ENCODE measurements at places on chromosomes 11 and 22.

DNA sequence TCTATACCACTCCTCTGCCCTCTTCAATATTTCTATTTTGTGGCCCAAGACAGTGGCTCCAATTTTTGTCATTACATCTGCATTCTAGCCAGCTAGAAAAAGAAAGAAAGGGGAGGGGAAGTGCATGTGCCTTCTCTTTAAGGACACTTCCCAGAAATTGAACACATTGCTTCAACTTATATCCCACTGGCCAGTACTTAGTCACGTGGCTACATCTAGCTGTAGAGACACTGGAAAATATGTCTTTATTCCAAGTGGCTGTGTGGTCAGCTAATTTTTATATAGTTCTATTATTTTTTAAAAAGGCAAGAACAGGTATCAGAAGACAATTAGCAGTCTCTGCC is 200.4 kb downstream of the SNX19 start:
- no peak for DNase-seq

DNA sequence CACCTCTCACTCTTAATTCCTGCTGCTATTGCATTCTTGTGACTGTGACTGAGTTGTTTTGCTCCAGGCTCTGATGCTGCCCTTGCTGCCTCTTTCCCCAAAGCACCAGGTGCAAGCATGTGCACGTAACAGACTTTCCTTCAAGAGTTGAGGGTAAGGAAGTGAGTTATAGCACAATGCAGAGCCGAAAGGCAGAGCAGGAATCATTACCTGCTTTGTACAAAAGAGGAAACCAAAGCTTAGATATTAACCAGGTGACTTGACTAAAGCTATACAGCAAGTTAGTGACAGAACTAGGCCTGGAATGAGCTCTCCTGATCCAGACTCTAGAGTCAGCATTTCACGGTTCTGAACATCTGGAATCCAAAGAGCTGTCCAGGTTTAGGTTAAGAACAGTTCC is 33.6 kb downstream of the NEU3 start:
- no peak for DNase-seq

GRCh38 chr11:45647786-45648185 is 17.6 kb downstream of the CHST1 start:
- no peak for DNase-seq

GRCh38 chr11:123645286-123645975 is 9.0 kb downstream of the SCN3B start:
- no peak for DNase-seq

GRCh38 chr11:112023104-112023503 is 2.1 kb upstream of the DLAT start:
- no peak for DNase-seq

DNA sequence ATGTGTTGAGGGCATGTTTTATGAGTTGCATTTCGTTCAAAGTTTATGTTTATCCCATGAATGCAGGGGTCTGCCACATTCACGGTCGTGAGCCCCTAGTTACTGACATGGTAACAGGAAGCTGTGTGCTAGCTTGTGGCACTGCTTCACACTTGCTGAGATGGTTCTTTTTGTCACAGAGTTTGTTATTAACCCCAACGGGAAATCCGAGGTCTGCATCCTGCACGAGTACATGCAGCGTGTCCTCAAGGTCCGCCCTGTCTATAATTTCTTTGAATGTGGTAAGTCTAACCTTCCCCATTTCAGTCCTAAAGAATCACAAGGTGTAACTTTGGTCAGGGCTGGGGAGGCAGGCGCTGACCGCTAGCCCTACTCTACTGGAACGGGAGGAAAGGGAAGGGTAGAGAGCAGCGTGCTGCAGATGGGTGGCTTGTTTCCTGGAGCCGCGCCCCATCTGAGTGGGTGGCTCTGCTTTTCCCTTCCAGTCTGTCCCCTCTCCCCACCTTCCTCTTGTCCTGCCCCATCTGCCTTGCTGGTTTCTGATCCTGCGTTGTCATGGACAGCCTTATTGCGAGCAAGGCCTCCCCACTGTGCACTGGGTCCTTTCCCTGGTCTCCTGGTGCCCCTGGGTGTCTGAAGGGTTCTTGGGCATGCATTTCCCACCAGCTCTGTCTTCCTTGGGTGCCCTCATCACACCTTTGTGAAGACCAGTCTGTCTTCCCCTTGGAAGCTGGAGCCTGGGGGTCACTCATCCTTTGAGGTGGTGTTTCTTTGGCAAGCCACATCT is 11.8 kb downstream of the DGCR8 start:
- DNase-seq: peak; percentile 44

DNA sequence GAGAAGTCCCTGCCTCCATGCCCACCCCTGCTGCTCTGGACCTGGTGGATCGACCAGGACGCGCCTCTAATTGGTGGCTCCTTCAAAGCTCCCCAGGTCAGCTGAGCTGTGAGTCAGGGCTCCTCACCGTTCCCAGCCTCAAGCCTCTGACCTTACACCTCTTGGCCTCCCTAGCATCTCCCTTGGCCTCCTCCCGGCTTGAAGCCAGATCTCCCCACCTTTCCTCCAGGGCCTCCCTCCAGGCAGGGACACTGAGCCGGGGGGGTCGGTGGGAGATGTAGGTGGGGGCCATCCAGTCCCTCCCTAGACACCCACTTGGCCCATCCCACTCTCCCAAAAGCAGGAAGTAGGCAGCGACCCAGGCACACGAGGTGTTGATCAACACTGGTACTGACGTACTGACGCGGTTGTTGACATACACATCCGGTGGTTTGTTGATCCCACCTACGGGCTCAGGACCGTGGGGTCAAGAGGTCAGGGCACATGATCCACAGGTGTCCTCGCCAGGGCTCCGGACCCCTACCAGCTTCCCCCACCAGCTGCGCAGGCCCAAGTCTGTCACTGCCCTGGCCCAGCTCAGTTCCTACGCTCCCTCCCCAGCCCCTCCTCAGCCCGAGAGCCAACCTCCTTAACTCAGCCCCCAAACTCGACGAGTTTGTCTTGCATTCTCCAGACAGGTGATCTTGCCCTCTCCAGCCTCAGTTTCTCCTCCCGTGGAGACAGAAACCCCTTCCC is 802 bp downstream of the ATG2A start:
- DNase-seq: peak; percentile 65
